ENCODE measurements at places on chromosomes 6 and 20.

DNA sequence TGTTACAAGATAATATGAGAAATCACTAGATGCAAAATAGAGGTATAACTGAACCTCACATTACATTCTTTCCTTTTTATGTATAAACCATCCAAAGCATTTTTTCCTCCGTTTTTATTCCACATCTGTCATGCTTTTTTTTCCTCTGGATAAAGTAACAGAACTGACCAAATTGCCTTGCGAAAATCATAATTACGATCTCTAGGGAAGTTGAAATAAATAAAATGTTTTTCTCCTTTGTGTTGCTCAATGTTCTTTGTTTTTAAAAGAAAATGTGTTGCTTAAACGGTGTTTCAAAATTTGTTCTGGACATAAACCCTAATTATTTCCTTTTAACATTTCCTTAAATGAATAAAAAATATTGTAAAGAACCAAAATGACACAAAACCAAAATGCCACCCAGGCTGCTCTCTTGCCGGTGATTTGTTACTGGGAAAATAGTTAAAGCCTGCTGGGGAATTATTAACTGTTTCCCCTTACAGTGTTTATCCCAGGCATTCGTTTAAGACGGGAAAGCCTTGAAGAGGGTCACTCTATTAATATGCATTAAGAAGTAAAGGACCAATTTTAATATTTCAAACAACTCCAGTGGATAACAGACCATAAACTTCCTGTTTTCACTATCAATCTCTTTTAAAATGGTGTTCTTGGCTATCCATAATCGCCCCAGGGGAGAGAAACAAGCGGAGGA lies 1.7 kb upstream of the ADGRB3 start:
- DNase-seq: no peak

- DNase-seq: no peak
Measured at GRCh38 chr6:56582236-56582635, 60.5 kb downstream of the DST start.

DNA sequence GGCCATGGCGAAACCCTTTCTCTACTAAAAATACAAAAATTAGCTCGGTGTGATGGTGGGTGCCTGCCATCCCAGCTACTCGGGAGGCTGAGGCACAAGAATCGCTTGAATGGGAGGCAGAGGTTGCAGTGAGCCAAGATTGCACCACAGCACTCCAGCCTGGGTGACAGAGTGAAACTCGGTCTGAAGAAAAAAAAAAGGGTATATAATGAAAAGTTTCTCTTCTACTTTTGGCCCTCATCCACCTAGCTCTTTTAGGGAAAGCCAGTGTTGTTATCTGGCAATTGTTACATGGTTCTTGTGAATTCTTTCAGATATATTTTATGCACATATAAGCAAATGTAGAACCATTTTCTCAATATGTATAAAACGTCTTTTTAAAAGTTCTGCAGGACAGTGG lies 19.0 kb downstream of the KIF3B start:
- DNase-seq: no peak

- no peak for DNase-seq
Measured at GRCh38 chr6:161192636-161193411, 81.0 kb downstream of the AGPAT4 start.

DNA sequence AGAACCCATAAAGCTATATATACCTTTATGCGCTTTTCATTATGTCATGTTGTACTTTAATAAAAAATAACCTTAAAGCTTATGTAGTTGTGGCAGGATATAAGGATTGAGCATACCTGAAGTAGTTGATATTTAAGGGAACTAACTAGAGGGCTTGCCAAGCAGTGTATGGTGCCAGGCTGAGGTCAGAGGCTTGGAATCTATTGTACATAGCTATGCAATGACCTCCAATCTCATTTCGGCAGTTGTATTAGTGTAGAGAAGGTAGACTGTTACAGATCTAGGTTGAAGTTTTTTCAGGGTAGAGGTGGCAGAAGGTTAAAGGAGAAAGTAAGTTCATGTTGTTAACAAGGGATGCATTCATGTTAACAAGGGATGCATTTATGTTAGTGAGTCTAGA lies 397.7 kb upstream of the HS3ST5 start:
- no peak for DNase-seq

DNA sequence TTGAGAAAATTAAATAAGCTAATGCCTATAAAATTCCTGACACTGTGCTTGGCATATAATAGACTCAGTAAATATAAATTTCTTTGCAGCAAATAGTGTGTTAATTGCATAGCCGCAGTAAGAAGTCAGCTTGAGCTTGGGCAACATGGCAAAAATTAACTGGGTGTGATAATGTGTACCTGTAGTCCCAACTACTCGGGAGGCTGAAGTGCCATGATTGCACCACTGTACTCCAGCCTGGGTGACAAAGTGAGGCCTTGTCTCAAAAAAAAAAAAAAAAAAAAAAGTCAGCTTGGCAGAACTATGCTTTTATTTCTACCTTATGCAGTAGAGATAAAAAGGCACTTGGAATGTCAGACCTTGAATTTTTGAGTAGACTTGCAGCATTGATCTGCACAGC lies 121.8 kb downstream of the AKAP7 start:
- no peak for DNase-seq

DNA sequence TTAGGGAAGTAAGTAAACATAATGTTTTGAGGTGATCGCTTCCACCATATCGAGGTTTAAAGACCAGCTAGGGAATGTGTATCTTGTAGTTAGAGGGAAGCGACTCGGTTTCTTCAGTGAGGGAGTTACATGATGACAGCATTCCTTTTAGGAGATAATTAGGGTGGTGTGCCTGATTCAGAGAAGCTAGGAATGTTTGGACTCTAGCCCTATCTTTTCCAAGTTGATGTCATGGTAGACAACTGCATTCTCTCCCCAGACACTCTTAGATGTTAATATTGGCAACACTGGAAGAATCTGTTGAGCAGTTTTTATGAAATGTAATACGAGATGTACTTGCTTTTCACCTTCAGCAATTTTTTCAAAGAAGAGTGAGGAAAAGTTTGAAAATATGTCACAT lies 12.9 kb upstream of the HIVEP1 start:
- no peak for DNase-seq

- DNase-seq: no peak
Measured at GRCh38 chr6:1437553-1438406, 48.4 kb downstream of the FOXF2 start.

- DNase-seq: peak; percentile 40
Measured at GRCh38 chr6:35497571-35498421, 917 bp upstream of the TEAD3 start.

GRCh38 chr6:163311830-163312229 lies 102.7 kb upstream of the QKI start:
- DNase-seq: no peak

- DNase-seq: no peak
Measured at GRCh38 chr6:10847684-10848083, 9.3 kb upstream of the MAK start.

- DNase-seq: no peak
Measured at GRCh38 chr6:111625461-111626391, 20.0 kb upstream of the TRAF3IP2 start.

- no peak for DNase-seq
Measured at GRCh38 chr20:33680686-33681085, 5.5 kb downstream of the E2F1 start.

DNA sequence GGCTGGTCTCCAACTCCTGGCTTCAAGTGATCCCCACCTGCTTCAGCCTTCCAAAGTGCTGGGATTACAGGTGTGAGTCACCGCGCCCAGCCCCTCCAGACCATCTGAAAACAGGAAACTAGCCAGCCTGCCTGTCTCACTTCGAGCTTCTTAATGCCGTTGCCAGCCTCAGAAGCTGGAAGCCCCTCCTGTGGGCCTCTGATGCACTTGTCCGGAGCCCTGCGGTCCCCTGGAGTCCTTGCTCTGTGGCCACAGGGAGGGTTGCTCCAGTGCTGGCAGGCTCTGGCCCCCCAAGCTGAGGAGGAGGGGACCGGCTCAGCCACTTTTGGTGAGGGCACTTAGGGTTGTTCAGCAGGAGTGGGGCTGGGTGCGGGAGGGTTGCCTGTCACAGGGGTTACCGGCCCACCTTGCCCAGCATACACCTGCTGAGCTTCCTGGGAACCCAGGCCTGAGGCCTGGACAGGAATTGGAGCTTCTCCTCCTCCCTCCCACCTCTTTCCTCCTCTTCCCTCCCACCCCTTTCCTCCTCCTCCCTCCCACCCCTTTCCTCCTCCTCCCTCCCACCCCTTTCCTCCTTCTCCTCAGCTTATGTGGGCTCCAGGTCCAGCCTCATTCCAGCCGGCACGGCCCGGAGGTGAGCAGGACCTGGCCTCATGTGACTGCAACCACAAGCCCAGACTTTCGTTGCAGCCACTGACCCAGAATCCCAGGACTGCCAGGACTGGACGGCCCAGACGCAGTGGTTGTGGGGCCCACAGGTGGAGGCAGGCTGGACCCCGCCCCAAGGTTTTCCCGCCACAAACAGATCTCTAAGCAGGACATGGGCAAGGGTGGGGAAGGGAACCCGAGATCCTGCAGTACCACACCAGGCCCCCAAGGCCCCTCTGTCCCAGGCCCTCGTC lies 9.4 kb upstream of the BIRC7 start:
- no peak for DNase-seq

DNA sequence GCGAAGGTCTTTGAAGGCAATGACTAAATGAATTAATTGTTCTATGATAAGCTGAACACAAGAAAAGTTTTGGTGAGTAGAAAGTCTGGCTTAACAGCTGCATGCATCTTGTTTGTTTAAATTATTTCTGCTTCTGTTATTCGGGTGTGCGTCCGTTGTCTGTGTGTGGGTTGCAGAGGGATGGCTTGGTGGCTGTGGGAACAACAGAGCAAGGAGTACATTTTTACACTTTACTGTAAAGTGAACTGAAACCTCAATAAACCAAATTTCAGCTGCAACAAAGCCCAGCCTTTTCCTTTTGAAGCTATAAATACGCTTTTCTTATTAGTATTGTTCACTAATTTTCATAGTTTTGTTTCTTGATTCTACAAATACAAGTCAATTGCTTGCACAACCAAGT lies 3.5 kb upstream of the LAMP5 start:
- no peak for DNase-seq

DNA sequence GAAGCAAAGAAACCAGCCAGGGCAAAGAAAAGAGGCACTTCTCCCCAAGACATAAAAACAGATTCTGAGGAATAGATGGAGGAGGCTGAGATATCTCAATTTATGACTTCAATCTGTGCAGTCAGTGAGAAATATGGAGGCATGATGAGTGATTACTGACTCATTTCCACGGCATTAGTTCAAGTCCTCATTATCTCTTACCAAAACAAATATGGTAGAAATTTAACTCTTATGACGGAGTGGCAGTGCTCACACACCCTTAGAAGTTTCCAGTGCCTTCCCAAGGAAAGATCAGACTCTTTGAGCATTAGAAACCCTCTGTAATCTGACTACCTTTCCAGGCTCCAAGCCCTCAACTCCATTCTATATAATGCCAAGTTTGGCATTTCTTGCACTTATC lies 364.1 kb downstream of the ARHGAP18 start:
- DNase-seq: no peak

- DNase-seq: no peak
Measured at GRCh38 chr6:87736809-87737540, 34.9 kb upstream of the AKIRIN2 start.

DNA sequence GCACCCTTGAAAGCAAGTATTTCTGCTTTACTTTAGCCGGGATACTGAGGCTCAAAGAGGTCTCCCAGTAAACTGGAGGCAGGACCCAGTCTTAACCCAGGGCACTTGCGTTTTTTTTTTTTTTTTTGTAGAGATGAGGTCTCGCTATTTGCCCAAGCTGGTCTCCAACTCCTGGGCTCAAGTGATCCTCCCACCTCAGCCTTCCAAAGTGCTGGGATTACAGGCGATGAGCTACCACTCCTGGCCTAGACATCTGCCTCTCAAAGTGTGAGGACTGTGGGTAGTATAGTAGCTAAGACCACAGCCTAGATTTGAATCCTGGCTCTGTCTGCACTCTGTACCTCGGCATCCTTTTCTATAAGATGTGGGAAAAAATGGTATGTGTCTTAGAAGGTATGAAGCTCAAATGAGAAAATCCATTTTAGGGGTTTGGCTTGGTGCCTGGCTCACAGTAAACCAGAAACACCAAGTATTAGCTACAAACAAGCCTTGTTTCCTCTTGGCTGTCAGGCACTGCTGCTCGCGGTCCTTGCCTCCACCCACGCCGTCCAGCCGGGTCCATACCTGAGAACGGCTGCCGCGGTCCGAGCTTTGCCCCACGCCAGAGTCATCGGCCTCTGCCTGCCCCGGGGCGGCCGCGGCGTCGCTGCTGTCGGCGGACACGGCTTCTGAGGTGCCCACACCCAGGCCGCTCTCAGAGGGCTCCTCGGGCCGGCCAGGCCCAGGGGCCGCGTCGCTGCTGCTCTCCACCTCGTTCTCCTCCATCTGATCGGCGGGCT lies 1.2 kb downstream of the ZNF335 start:
- no peak for DNase-seq

DNA sequence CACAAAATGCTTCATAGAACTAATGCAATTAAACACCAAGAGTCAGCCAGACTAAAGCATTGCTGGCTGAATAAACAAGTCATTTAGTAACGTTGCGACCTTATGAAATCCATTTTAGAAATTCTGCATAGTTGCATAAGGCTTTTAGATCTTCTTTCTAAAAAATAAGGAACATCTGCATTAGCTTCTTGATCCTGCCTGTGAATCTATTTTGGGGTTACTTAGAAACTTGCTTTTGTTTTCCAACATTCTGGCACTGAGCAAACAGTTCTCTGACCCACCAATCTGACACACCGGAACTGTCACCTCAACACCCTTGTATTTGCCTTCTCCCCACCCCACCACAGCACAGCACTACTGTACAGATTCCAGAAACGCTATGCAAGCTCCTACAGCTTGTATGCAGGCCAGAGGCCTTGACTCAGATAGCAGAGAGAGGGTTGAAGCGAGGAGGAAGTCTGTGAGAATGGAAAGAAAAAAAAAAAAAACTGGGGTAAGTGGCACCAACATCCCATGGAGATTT lies 55.0 kb downstream of the KIF13A start:
- DNase-seq: no peak

- DNase-seq: no peak
Measured at GRCh38 chr6:26057899-26058298, 29.3 kb upstream of the HFE start.

- no peak for DNase-seq
Measured at GRCh38 chr20:51969191-51969590, 166.9 kb upstream of the SALL4 start.

DNA sequence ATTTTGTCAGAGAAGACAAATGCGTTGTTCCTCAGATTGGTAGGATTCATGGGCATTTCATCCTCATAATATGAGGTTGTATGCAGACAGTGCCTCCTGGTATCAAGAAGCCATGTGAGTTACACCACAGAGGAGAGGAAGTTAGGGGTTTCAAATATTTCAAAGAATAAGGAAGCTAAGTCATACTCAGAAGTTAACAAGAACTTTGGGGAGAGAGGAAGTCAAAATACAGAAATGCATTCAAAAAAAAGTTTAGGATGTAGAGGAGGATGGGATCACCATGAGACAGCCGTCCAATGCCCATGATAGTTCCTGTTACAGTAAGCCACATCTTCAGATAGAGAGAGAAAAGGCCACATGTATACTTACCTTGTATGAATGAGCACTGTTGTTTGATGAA lies 22.3 kb downstream of the HLA-DOB start:
- DNase-seq: no peak

- DNase-seq: no peak
Measured at GRCh38 chr6:77715588-77715987, 62.7 kb downstream of the MEI4 start.

All from HEK293T (cell line).